Stimulated activated CD4-positive, alpha-beta T cell treated with anti-CD3 and anti-CD28 coated beads, Interleukin-4, amount 100 ng/mL, for 24 hours (primary cell): ENCODE measurements at places on chromosomes 2 and 18.

DNA sequence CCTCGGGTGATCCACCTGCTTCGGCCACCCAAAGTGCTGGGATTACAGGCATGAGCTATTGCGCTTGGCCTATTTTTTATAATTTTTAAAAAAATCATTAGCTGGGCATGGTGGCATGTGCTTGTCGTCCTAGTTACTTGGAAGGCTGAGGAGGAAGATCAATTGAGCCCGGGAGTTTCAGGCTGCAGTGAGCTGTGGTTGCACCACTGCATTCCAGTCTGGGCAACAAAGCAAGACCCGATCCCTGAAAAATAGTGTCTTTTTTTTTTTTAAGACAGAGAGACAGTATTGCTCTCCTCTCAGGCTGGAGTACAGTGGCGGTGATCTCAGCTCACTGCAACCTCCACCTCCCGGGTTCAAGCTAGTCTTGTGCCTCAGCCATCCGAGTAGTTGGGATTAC is 4.8 kb downstream of the SSB start:
- DNase-seq, result no peak

DNA sequence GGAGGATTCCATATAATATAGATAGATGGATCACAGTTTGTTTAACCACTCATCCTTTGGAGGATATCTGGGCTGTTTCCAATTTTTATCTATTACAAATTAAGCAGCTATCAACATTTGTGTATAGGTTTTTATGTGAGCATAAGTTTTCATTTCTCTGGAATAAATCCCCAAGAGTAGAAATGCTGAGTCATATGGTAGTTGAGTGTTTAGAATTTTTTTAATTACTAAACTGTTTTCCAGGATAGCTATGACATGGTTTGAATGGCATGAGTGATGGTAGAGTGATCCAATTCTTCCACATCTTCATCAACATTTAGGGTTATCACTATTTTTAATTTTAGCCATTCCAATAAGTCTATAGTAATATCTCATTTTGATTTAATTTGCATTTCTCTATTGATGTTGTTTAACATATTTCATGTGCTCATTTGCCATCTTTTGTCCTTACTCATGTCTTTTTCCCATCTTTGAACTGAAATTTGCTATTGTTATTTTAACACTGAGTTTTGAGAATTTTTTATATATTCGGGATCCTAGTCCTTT is 31.4 kb downstream of the ABCB11 start:
- DNase-seq, result no peak

GRCh38 chr18:7452331-7452730 is 114.8 kb upstream of the PTPRM start:
- no peak for DNase-seq

GRCh38 chr2:32330136-32330535 is 26.7 kb upstream of the BIRC6 start:
- no peak for DNase-seq

GRCh38 chr2:149068996-149069888 is 30.7 kb downstream of the LYPD6B start:
- DNase-seq, result peak; percentile 27

- DNase-seq, result no peak
Observed at GRCh38 chr2:241378816-241379215, 22.7 kb downstream of the FARP2 start.

DNA sequence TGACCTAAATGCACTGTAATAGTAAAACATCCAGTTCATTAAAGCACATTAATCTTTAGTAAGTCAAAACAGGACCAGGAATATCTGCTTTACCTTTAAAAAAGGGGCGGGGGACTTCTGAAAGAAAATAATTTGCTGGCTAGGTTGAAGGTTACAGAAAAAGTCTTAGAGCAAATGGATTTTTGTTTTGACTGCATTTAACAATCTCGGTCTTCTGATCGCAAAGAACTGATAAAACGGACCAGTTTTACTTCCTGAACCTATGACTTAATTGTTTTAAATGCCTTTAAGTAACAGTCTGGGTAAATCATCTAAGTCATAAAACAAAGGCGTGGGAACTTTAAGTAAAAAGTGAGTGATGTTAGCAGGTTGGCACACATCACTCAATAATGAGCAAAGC is 783 bp downstream of the BUB1 start:
- DNase-seq, result no peak

- DNase-seq, result no peak
Observed at GRCh38 chr2:165837122-165837521, 43.1 kb upstream of the GALNT3 start.

- DNase-seq, result no peak
Observed at GRCh38 chr2:64019975-64020528, 824 bp upstream of the VPS54 start.

DNA sequence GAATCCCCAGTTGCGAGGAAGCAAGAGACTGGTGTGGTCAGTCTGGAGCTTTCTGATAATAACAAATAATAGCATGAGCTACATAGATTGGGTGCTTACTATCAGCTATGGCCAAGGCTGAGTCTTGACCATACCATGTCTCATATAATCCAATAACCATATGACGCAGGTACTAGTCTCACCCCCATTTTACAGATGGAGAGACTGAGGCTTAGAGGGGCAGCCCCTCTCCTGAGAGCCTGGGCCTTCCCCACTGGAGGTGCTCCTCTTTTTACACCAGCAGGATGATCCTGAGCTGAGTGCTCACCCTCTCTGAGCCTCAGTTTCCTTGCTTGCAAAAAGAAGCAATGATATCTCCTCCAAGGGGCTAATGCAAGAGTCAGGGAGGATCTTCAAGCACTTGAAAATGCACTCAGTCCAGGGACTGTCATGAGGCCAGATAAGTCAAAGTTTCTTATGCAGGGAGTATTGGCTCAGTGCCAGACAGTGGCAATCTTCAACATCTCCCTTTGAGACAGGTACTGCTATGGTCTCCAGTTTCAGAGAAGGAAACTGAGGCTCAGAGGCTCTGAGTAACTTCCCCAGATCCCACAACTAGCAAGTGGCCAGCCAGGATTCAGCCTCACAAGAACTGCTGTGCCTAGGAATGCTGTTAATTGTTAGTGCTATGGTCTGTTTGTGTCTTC is 149.7 kb downstream of the TFCP2L1 start:
- no peak for DNase-seq

- no peak for DNase-seq
Observed at GRCh38 chr2:95391641-95392310, 10.7 kb upstream of the FAHD2A start.

DNA sequence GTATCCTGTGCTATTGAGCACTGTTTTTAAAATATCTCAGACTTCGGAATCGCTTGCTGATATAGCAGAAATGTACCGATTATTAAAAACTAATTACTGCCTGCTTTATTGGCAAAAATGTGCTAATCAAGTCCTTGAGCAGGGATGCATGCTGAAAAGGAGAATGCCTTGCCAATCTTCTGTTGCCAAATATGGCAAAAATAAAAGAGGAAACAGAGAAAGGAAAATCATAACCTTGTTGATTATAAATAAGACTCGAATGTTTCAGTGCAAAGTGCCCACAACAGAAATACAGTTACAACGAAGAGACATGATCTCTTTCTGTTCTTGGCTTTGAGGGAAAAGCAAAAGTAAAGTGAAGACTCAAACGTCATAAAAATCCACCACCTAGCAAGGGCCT is 248.5 kb downstream of the TMEM182 start:
- DNase-seq, result no peak
